Mammary microvascular endothelial cell (primary cell): ENCODE measurements at places on chromosomes 4 and X. TPM values are rescaled to one million over a fixed set of nuclear protein-coding genes. Genes with fewer than 3 reads are reported as not detected.

HTN3 gene
- not detected in 2 replicates for total RNA-seq

MPP1 gene
- 25.9 and 28.7 TPM in 2 replicates for total RNA-seq

PIM2 gene
- total RNA-seq: 5.7 and 7.5 TPM in 2 replicates

PABPC1L2A gene
- total RNA-seq: not detected in 2 replicates

ANXA10 gene
- total RNA-seq: not detected in 2 replicates

ERCC6L gene
- 6.7 and 7.9 TPM in 2 replicates for total RNA-seq

GAB1 gene
- 4.6 and 5.5 TPM in 2 replicates for total RNA-seq

NMU gene
- total RNA-seq: 4.5 and 6.7 TPM in 2 replicates

MAGED4 gene
- total RNA-seq: 2.1 and 3.7 TPM in 2 replicates

MED28 gene
- total RNA-seq: 9.0 and 13.0 TPM in 2 replicates

CYP2U1 gene
- total RNA-seq: 5.8 and 6.3 TPM in 2 replicates

SPANXN4 gene
- not detected in 2 replicates for total RNA-seq

HPSE gene
- 6.9 and 7.1 TPM in 2 replicates for total RNA-seq

DSPP gene
- total RNA-seq: not detected in 2 replicates

MAGEA4 gene
- not detected in 2 replicates for total RNA-seq

FDCSP gene
- total RNA-seq: not detected in 2 replicates

CLDN22 gene
- total RNA-seq: not detected in 2 replicates

ZCCHC13 gene
- not detected in 2 replicates for total RNA-seq

IL13RA2 gene
- total RNA-seq: 1.5 and 1.9 TPM in 2 replicates

GAGE12E gene
- not detected in 2 replicates for total RNA-seq

FGF2 gene
- total RNA-seq: 11.8 and 13.6 TPM in 2 replicates

ZNF157 gene
- total RNA-seq: not detected in 2 replicates

SH3BGRL gene
- total RNA-seq: 65.8 and 77.7 TPM in 2 replicates

CCSER1 gene
- total RNA-seq: 0.07 TPM in 1 of 2 replicates, not detected in the other

ENPEP gene
- total RNA-seq: under 0.01 TPM in 1 of 2 replicates, not detected in the other

KIT gene
- total RNA-seq: 0.25 and 2.3 TPM in 2 replicates

TNIP3 gene
- 2.5 and 2.7 TPM in 2 replicates for total RNA-seq

GPR34 gene
- not detected in 2 replicates for total RNA-seq

PCDH10 gene
- 0.25 and 0.33 TPM in 2 replicates for total RNA-seq

DKK2 gene
- total RNA-seq: 0.05 TPM in 1 of 2 replicates, not detected in the other

DCAF4L1 gene
- total RNA-seq: under 0.01 and 0.30 TPM in 2 replicates

TLR2 gene
- total RNA-seq: 13.8 and 18.1 TPM in 2 replicates
